ENCODE measurements at places on chromosomes 4 and X. TPM values are rescaled to one million over a fixed set of nuclear protein-coding genes. Genes with fewer than 3 reads are reported as not detected.

Gene TRIM60
- total RNA-seq, result not detected

Gene SH2D1A
- not detected for total RNA-seq

Gene C4orf46
- total RNA-seq, result 3.7 TPM

Gene ATP2B3
- total RNA-seq, result not detected

Gene PPP1R3F
- total RNA-seq, result 19.5 TPM

Gene SPANXC
- total RNA-seq, result not detected

Gene XPNPEP2
- 0.68 TPM for total RNA-seq

Gene FAM114A1
- 25.3 TPM for total RNA-seq

Gene XAGE2
- total RNA-seq, result not detected

Gene MID1
- 7.0 TPM for total RNA-seq

Gene RASL11B
- 3.7 TPM for total RNA-seq

Gene UCP1
- total RNA-seq, result not detected

Gene CYLC1
- total RNA-seq, result not detected

Gene HSFX2
- not detected for total RNA-seq

Gene ZNF182
- 3.5 TPM for total RNA-seq

Gene CT45A9
- total RNA-seq, result not detected

Gene HPGDS
- total RNA-seq, result 3.1 TPM

Gene SERPINA7
- total RNA-seq, result not detected

Gene HELT
- not detected for total RNA-seq

Gene SLC4A4
- total RNA-seq, result 20.3 TPM

Gene NDNF
- 8.1 TPM for total RNA-seq

Gene IL1RAPL1
- total RNA-seq, result 4.0 TPM

All from Right ventricle myocardium inferior (tissue), 1 donor.